Nucleus accumbens (tissue), 56 donors: ENCODE measurements at places on chromosomes 11 and 22.

DNA sequence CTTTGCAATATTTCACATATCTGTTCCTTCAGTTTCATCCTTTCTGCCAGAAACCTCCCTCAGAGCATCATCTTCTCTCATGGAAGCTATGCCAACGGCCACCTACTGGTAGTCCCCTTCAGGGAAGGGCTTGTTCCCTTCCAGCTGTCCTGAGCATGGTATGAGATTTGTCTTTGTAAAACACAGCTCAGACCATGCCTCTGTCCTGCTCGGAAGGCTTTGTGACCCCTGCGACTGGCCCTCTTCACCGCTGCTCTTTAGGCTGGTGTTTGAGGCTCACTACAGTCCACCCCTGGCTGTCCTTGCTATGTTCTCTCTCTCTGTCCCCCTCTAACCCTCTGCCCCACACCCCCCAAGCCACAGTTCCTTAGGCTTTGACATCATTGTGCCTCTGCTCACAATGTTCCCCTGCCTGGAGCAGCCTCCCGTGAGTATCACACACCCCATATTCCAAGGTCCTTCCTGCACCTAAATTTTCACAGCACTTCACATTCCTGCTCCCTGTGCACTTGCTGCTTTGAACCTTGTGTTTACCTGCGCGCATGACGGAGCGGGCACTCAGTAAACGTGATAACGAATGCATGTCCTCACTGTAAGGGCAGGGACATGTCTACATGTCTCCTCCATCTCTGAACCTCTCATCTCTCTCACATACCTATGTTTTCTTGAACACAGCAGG is 24.0 kb upstream of the ACER3 start:
- DNase-seq, result no peak

- DNase-seq, result no peak
Observed at GRCh38 chr11:17496406-17496805, 19.8 kb upstream of the ABCC8 start.

DNA sequence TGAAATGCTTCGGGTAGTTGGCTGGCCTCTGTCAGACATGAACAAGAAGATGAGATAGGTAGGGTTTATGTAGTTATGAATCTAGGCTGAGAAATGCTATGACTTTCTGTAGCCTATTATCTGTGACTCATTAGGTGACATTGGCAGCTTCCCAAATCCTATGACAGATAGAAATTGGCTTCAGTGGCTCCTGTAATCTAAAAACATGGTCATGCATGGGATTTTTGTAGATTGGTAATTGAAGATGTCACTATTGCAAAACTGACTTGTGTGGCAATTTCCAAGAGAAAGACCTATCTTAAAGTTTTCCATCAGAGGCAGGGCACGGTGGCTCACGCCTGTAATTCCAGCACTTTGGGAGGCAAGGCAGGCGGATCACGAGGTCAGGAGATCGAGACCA is 29.4 kb upstream of the GRIK4 start:
- DNase-seq, result no peak

DNA sequence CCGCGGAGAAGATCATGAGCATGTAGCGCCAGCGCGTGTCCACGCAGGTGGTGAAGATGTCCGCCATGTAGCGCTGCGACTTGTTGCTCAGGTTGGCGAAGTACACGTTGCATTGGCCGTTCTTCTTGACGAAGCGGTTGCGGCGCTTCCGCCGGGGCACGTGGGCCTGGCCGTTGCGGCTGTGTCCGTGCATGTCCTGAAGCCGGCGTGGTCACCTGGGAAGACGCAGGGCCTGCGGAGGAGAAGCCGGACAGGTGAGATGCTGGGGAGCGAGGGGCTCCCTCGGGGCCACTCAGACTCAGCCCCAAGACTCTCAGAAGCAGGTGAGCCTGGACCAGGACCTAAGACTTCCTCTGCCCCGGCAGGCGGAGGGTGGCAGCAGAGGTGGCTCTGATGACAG is 27.1 kb downstream of the KCNJ4 start:
- no peak for DNase-seq

GRCh38 chr11:132405728-132406127 is 1035.3 kb downstream of the NTM start:
- DNase-seq, result no peak

- DNase-seq, result no peak
Observed at GRCh38 chr22:28958611-28959010, 75.2 kb downstream of the ZNRF3 start.

DNA sequence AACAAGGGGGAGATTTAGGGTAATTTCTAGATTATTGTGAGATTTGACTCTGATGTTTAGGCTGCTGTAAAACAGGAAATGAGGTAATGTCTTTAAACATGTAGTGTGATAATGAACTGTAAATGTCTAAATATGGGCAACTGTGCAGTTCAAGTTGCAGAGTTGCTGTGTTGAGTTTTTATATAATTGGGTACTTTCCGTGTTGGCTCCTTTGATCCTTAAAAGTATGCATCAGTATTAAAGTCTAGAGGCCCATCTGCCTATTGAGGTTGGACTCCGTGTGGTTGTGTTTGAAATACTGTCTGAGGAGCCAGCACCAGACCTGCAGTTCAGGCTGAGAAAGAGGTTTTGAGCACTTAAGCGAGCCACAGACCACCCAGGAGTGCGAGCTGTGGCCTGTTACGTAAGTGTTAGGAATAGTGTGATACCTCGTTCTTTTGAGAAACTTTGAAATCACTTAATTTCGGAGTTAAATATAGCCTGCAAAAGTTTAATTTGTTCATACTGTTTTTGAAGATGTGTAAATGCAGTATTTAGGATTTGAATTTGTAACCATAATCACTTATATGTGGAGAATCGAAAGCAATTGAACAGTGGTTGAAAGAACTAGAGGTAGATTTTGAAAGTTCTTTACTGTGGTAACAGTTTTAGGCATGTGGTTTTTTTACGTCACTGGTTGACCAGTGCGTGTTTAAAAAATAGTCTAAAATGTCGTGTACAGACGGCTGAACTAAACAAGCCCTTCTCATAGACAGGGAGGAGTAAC is 9.0 kb downstream of the FAM118A start:
- no peak for DNase-seq

- no peak for DNase-seq
Observed at GRCh38 chr11:134063991-134064747, 4.7 kb upstream of the JAM3 start.

DNA sequence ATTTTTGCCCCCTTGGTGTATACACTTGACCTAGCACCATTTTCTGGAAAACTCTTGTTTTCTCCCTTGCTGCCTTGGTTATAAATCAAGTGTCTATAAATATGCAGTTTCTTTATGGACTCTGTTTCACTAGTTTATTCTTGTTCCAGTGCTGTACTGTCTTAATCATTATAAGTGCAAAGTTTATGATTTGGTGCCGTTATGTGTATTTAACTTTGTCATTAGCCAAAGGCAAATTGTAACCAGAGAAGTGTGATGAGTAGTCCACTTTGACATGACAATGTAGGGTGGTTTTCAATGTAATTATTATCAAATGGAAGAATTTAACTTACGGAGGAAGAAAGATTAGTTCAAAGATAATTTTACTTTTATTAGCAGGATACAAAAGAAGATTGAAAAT is 40.3 kb downstream of the SPECC1L start:
- no peak for DNase-seq

DNA sequence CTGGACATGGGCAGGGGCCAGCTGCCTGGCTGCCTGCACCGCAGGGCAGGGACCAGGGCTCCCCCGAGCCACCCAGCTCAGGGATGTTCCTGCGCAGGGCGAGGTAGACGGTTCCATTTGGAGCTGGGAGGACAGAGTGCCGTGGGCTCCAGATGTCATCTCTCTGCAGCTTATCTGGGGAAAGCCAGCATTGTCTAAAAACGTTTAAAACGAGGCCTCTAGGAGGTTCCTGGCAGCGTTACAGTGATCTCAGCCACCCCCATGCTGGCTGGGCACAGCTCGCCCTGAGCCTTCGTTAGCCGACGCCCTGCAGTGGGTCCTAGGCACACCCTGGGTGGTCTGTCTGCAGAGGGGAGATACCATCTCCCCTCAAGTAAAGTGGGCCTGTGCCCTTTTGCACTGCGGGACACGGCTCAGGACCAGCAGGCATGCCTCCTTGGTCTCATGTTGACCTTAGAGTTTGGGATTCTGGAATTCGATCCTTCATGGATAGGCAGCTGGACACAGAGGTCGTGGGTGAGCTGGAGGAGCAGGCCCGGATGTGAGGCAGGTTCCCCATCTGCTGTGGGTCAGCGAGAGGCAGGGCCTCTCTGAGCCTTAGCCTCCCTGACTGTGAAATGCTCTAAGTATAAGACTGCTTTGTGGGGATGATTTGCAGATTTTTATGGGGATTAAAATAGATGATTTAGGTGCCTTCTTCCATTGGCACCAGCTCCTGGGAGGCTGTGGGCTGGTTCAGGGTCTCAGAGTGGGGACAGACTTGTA is 14.1 kb downstream of the SYNGR1 start:
- DNase-seq, result no peak

GRCh38 chr11:8273287-8273686 is 9.6 kb upstream of the LMO1 start:
- no peak for DNase-seq

- DNase-seq, result no peak
Observed at GRCh38 chr11:1780700-1781592, 17.2 kb upstream of the CTSD start.

- no peak for DNase-seq
Observed at GRCh38 chr11:44728491-44728910, 1.7 kb downstream of the TSPAN18 start.

GRCh38 chr11:27968461-27968860 is 139.5 kb downstream of the KIF18A start:
- DNase-seq, result no peak

DNA sequence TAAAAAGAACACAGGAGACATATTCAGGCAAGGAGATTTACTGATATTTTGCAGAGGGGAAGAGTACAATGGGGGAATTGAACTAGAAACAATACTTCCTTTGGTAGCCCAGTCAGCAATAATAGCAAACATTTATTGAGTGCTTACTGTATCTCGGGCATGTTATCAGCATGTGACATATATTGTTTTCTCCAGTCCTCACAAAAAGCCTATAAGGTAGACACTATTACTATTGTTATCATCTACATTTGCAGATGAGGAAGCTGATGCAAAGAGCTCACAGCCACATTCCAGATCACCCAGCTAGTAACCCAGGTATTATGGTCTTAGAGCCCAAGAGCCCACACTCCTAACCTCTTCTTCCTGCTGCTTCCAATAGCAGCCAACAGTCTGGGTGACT is 27.9 kb downstream of the NAV2 start:
- no peak for DNase-seq

GRCh38 chr11:21554284-21554683 is 638.6 kb upstream of the ANO5 start:
- DNase-seq, result no peak

- no peak for DNase-seq
Observed at GRCh38 chr11:43747130-43747802, 66.7 kb downstream of the HSD17B12 start.

- DNase-seq, result no peak
Observed at GRCh38 chr22:39308614-39309363, 10.6 kb downstream of the RPL3 start.

DNA sequence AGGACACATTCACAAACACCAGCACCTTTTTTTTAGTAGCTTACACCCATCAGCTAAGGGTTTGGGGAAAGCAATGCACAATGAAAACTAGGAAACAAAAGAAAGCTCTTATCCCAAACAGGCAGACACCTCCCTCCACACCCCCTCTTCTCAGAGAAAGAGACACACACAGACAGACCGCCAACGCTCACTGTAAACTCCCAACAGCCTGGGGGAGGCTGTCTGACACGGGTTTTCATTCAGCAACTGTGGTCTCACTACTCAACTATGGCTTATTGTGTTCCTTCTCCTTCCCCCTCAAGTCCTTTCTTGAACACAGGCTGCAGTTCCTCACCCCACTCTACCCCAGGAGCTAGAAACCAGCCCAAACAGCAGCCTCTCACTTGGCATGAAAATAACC is 123.4 kb downstream of the C11orf58 start:
- peak; percentile 36 for DNase-seq

DNA sequence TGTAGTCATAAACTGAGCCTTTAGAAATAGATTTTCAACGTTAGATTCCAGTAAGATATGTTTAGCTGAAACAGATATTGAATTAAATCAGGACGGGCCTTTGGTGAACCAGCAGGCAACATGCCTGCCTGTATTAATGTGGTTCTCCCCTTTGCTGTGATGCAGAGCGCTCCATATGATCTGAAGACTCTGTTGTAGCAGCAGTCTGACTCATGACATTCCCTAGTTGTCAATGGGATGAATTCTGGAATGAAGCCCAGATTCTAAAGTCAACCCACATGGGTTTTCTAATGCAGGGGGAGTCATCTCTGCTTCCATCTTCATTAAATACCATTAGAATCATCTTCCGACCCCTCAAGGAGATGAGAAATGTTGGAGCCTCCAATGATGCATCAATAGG is 864.5 kb downstream of the NTM start:
- DNase-seq, result no peak

DNA sequence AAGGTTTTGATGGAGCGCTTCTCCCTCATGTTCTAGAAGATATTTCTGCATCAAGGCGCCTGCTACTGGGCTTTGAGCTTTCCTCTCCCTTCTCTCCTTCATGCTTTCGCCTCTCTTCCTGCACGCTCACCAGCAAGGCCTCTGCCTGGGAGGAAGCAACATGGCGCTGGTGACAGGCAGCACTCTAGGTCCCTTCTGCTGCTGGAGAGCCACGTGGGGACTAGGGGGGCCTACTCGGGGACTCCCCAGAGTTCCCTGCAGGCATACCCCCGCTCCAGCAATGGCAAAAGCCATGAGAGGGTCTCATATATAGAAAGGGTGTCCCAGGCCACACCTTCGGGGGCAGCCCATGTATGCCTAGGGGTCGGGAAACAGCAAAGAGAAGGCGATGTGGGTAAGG is 49.7 kb downstream of the GRIK4 start:
- DNase-seq, result no peak

GRCh38 chr22:43698403-43698802 is 113.7 kb downstream of the EFCAB6 start:
- no peak for DNase-seq

- DNase-seq, result no peak
Observed at GRCh38 chr22:47064416-47064815, 302.0 kb downstream of the TBC1D22A start.

- DNase-seq, result no peak
Observed at GRCh38 chr11:75946531-75947530, 131.8 kb downstream of the UVRAG start.

GRCh38 chr22:46330426-46330825 is 5.1 kb upstream of the TRMU start:
- no peak for DNase-seq

DNA sequence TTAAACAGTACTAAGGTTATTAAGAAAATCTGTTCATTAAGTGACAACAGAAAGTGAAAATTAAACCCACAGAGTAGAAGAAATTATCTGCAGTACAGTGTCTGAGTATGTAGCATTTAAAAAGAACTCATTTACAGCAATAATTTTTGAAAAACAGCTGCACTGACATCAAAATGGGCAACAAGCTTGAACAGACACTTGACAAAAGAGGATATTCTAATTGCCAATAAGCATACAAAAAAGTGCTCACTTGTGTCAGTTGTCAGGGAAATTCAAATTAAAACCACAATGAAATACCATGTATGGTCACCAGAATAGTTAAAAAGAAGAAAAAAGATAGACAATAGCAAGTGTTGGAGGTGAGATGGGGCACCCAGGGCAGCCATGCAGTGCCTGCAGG is 93.3 kb upstream of the LINC01488 start:
- DNase-seq, result no peak
